ENCODE measurements at places on chromosomes 11 and 22.

DNA sequence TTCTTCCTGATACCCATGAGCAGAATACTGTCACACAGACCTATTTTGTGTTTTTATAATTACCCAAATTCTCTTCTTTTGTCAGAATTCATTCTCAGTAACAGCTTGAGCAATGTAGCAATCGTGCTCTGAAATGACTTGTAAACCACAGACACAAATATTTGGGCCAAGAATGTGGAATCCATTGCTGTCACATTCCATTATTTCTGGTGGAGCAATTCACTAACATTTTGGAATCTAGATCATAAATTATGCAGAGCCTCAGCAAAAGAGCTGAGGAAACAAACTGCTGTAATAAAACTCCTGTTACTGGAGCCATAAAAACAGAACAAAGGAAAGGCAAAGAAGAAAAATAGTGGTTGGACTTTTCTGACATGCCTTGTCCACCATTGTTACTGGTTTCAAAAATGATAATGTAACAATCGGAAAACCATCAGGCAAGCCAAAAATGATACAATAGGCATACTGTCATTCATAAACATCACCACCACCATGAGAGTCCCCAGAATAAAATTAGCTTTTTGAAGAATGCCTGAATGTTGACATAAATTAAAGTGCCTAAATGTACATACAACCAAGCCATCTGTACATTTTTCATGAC is 223.4 kb upstream of the PITPNB start:
- DNase-seq = no peak

DNA sequence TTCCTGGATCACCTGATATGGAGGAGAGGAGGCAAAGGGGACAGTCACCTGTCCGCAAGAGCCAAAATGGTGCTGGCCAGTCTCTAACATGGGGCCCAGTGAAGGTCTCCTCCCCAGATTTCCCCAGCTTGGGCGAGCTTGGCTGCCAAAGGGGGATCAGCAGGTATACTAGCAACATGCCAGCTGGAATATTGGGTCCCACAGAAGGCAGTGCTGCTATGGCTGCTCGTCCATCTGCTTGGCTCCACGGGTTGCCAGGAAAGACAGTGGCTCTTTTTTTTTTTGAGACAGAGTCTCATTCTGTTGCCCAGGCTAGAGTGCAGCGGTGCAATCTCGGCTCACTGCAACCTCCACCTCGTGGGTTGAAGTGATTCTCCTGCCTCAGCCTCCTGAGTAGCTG is 12.7 kb upstream of the KAT5 start:
- no peak for DNase-seq

- no peak for DNase-seq
These were observed 1.5 kb downstream of the TBC1D10A start for GRCh38 chr22:30325065-30325720.

- no peak for DNase-seq
These were observed 8.7 kb upstream of the SLC5A12 start for GRCh38 chr11:26730414-26731083.

DNA sequence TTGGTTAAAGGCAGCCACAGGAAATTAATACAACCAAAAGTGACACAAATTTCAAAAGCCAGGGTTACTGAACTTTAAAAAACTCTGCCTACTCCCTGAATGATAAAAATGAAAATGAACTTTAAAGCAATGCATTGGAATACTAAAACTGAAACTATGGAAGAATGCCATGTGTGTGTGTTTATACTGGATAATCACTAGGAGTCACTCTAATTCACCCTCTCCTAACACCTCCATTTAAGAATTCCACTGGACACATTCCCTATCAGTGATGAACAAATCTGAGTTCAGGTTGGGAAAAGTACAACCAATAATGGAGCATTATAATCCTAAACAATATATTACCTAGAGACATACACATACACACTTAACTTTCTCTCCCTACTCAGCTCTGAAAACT is 27.5 kb upstream of the PLAAT3 start:
- no peak for DNase-seq
